ENCODE measurements at places on chromosomes 11 and 22.

- no peak for DNase-seq
Observed at GRCh38 chr11:8794126-8794525, 111.5 kb downstream of the RPL27A start.

DNA sequence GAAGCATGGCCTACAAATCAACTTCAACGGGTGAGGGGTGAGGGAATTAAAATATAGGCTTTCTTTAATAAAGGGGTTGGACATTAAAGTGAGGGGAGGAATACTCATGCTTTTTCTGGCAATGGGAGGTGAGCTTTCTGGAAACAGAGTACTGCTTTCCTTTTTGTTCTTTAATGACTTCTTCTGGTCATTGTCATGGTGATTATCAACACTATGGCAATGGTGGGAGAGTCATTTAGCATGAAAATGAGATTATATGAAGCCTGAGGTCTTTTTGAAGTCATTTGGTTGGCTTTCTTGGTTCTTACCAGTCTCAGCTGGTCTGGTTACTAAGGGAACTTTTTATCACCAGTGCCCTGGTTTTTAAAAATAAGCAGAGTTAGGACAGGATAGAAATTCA, 475.8 kb upstream of the LRRC4C start:
- no peak for DNase-seq

GRCh38 chr11:116317212-116317611, 455.6 kb downstream of the BUD13 start:
- DNase-seq = no peak

GRCh38 chr11:27204529-27204928, 158.5 kb downstream of the CCDC34 start:
- DNase-seq = no peak

- DNase-seq = no peak
Observed at GRCh38 chr11:61853698-61854169, 25.6 kb downstream of the FADS2 start.

- no peak for DNase-seq
Observed at GRCh38 chr11:112315861-112316739, 55.4 kb upstream of the PLET1 start.

DNA sequence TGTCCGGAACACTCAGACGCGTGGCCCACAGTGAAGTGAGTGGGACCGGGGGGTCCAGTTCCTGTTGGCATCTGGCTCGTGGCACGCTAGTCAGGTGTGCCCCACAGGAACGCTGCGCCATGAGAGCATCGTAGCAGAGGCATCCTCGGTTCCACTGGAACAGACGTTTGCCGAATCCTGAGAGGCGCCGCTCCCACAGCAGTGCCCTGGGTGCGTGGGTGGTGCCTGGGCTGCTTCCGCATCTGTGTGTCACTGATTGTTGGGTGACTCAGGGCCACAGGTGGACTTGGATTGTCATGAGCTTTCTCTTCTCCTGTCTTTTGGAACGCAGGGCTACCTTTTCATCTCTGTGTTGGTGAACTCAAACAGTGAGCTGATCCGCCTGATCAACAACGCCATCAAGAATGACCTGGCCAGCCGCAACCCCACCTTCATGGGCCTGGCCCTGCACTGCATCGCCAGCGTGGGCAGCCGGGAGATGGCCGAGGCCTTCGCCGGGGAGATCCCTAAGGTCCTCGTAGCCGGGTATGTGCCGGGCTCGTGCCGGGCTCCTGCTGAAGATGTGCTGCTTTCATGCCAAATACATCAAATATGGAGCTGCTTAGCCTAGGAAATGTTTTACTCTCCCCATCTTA, 46.2 kb downstream of the AP2A2 start:
- DNase-seq = peak; percentile 1

DNA sequence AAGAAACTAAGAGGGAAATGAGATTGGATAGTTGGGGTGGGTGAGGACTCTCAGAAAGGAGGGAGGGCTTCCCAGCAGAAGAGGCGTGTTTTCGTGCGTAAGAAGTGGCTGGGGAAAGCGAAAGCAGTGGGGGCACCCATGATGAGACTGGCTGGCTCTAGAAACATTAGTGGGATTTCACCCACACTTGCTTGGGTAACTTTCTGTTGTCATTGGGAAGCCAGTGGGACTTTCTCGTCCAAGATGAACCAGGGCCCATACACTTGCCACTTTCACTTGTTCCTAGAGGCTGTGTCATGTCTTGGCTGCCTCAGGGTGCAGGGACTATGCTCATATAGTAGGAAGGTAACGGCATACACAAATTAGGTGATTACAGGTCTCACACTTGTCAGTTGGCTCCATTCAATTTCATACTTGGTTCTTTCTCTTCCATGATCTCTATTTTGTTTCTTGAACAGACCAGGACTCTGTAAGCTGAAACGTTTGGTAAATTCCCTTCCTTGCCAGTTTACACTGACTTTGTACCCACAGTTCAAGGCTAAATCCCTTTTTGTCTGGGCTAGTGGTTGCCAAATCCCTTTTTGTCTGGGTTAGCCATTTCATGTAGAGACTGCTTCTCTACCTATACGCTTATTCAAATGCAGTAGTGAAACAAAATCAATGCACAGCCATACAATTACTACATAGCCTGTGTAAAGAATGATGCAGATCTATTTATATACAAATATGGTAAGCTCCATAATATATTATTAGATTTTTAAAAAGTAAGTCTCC, 42.0 kb upstream of the CXCR5 start:
- DNase-seq = no peak

DNA sequence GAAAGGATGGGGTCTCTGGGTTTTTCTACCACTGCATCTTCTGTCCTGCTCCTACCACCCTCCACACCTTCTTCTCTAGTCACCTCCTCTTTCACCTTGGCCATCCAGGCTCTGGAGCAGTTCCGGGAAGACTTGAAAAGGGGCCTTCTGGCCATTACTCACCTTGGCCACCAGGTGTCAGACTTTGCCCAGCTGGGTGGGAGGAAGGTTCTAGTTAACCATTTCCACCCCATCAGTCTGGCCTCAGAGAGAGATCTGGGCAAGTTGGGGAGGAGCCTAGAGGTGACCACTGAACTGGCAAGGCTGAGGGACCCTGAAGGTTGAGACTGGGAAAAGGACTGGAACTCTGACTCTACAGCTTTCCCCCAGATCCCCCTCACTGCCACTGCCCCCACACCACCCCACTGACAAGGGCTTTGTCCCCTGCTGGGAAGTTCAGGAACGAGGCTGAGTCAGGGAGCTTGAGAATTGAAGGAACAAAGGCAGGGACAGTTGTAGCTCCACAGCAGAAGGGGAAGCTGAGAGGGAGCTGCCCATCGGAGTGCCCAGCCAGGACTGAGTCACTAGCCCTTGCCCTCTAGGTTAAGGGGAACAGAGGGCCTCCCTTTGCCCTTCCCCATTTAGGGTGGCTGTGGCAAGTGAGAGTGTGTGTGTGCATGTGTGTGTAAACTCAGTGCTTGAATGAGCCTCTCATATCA, 3.7 kb upstream of the POLD4 start:
- DNase-seq = peak; percentile 100

DNA sequence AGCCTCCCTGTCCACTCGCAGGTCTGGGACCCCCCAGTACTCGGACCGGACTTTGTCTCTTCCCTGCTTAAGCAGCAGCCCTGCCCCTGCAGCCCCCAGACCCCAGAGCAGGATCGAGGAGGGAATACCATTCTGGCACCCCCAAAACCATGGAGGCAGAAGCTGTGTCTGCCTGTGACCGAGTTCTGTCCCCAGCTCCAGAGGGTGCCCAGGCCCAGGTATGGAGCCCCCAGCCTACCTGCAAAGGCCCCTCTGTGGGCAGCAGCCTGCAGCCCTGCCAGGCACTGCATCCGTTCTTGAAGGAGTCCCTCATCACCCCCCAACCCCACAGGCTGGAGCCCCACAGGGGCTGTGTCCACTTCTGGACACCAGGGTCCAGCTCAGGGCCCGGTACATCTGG, 163.8 kb downstream of the BRD1 start:
- DNase-seq = no peak

- no peak for DNase-seq
Observed at GRCh38 chr22:39935116-39935515, 25.1 kb upstream of the TMA7B start.

DNA sequence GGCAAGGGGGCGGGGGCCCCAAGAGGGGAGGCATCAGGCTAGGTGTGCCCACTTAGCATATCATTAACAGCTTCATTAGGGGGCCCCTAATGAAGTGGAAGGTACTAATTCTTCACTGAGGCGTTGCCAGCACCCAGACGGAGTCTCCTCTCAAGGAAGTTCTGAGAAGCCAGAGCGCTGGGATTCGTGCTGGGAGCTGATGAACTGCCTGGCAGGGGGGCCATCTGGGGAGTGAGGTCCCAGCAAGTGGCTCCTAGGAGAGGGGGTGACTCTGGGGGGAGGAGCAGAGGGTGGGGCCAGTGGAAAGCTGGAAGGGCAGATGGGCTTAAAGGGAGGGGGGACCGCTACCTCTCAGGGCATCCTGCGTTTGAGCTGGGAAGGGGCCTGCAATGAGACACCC, 29.8 kb downstream of the DAGLA start:
- no peak for DNase-seq

GRCh38 chr11:124840666-124841065, 24.6 kb upstream of the ROBO3 start:
- no peak for DNase-seq

DNA sequence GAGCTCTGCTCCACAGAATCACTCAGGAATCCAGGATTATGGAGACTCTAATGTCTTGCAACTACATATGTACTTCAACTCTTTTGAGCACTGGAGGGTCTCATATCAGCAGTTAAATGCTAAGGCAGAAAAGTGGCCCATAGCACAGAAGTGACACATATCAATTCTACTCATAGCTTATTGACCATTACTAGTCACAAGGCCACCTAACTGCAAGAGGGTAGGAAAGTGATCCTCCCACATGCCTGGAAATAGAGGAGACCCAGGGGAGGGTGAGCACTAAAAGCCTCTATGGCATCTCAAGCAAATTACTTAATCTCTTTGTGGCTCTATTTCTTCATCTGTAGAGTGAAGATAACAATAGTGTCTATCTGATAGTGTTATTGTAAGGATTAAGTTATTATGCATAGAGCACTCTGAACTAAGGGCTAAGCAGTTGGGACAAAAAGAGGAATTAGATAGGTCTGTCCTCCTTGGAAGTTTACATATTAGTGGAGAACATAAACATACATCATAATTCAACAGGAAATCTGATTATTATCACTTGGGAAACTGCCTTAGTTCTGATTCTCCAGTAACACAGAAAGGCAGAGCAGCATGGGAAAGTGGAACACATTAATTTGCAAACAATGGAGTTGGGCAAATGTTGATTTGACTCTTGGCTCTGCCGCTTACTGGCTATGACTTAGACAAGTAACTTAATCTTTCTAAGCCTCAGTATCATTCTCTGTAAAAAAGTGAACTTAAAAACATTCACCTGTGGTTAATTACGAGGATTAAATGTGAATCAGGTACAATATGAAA, 25.1 kb upstream of the USP47 start:
- no peak for DNase-seq

GRCh38 chr22:44748524-44748923, 3.9 kb upstream of the ARHGAP8 start:
- DNase-seq = no peak

DNA sequence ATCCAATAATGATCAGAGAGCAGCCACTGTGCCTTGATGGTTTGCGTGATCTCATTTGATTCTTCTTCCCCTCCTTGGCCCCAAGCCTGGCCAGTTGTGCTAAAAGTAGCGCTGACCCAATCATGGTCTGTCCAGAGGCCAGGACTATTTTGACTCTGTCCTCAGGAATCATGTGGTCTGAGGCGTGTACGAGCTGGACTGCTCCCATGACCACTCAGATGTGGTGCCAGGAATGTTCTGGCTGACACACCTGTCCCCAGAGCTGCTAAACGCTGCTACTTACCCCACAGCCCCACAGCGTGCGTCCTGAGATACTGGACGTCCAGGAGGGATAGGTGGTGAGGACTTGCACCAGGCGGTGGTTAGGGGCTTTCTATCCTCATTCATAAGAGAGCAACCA, 70.5 kb downstream of the FEZ1 start:
- DNase-seq = no peak

- DNase-seq = no peak
Observed at GRCh38 chr22:19965771-19966709, 24.4 kb upstream of the TXNRD2 start.

DNA sequence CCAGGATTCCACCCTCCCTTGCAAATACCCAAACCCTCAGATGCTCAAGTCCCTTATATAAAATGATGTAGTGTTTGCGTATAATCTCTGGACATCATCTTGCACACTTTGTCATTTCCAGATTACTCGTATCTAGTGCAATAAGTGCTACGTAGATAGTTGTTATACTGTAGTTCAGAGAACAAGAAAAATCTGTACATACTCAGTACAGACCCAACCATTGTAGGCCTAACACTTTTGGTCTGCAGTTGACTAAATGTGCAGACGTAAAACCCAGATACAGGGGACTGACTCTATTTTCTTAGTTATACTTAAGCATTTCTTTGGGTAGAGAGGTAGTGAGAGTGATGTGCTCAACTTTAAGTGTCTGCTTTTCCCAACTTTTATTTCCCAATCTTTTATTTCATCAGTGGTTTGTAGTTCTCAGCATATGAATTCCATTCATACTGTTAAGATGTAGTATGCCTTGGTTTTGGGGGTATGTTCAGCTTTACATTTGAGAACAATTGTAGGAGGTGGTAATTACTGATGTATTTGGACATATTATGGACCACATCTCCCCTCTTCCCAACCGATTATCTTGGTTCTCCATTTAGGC, 43.9 kb downstream of the DDX6 start:
- no peak for DNase-seq

DNA sequence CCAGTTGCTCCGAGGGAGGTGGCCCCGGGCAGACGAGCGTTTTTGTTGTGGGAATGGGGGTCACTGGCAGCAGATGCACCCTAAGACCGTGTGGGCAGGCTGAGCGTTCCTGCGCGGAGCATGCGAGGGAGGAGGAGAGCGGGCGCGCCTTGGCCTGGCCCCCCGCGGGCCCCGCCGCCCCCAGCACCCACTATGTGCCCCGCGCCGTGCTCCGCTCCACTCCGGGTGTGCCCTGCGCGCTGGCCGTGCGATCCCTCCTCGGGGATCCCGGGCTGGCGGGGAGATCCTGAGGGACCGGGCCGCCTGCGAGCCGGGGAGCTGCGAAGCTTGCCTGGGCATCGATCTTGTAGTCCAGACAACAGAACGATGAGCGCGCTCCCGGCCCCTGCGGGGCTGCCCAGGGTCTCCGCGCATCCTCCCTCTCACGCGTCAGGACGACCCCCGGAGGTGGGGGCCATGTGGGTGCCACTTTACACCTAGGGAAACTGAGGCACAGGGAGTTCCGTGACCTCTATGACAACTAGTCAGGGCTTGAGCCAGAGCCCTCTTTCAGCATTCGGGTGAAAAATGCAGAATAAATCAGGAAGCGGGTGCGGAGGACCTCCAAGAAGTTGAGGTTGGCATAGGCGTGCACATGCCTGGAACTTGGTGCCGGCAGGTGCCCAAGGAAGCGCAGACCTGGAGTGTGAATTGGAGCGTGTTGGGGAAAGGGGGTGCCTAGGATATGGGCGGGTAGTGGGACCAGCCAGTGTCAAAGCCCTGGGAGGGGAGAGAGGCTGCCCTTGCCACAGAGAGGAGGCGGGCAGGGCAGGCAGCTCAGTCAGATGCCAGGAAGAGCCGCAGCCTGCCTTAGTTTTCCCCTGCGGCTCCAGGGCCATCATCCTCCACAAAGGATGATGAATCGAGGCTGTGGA, 1.3 kb upstream of the KMT5B start:
- peak; percentile 78 for DNase-seq
